CD4-positive, alpha-beta memory T cell (primary cell): ENCODE measurements at places on chromosomes 5 and 9.

- no peak for DNase-seq
Measured at GRCh38 chr5:36389245-36389644, 87.5 kb upstream of the RANBP3L start.

GRCh38 chr9:69865986-69866385, 45.4 kb downstream of the CFAP95 start:
- no peak for DNase-seq

DNA sequence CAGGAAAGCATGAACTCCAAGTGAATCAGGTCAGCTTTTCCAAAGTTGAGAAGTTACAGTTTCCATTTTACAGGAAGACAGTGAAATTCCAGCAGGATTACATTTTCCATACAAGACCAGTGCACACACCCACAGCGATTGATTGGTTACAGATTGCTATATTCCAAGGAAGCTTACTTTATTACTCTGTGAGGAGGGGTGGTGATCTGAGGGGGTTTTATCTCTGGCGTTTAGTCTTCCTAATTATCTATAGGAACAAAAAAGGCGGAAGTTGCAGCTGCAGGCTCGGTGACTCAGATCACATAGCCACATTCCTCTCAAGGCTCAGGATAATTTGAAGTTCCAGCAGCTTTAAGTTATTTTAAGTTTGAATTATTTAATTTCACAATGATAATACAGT, 450.4 kb upstream of the NMUR2 start:
- no peak for DNase-seq

DNA sequence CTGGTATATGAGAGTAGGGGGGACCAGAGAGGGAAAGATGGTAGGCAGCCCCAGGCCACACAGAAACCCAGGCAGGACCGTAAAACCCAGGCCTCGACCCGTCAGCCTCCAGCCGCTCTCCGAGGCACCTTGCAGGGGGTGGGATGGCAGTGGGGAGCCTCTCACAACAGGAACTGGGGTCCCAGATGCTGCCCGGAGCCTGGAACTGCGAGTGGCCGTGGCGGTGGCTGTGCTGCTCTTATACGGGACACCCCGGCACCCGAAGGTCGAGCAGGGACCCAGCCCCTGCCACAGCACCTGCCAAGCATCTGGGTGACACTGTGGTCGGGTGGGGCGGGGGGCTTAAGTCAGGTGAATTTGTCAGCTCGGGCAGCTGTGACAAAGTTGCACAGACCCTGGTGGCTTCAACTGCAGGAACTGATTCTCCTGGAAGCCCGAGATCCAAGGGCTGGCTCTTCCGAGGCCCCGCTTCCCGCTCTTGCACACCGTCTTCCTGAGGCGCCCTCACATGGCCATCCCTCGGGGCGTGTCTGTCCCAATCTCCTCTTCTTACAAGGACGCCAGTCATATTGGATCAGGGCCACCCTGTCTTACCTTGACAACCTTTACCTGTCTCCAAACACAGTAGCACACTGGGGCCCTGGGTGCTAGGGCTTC, 47.6 kb upstream of the EGFL7 start:
- DNase-seq: no peak

DNA sequence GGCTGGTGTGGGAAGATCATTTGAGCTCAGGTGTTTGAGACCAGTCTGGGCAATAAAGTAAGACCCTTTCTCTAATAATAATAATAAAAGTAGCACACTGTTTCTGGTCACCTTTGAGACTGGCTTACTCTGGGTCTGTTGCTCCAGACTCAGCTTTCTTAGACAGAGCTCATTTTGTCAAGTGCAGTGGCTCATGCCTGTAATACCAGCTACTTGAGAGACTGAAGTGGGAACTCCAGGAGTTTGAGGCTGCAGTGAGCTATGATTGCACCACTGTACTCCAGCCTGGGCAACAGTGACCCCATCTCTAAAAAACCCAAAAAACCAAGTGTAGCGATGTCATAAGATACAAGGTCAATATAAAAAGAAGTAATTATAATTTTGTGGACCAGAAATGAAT, 36.4 kb upstream of the RNU6ATAC start:
- no peak for DNase-seq

GRCh38 chr5:119396030-119396664, 40.3 kb downstream of the TNFAIP8 start:
- DNase-seq: no peak

DNA sequence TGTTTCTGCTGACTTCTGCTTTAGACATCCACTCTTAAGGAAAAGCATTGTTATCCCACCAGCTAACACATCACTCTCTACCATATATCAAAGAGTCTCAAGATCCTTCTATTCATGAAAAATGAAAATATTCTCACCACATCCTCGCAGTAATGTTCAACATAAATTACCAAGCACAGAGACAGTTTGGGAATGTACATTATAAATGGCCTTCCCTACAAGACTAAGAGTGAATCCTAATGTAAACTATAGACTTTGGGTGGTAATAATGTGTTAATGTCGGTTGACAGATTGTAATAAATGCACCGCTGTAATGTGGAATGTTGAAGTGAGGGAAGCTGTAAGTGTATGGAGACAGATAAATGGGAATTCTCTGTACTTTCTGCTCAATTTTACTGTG, 27.1 kb upstream of the KCNIP1 start:
- DNase-seq: no peak

DNA sequence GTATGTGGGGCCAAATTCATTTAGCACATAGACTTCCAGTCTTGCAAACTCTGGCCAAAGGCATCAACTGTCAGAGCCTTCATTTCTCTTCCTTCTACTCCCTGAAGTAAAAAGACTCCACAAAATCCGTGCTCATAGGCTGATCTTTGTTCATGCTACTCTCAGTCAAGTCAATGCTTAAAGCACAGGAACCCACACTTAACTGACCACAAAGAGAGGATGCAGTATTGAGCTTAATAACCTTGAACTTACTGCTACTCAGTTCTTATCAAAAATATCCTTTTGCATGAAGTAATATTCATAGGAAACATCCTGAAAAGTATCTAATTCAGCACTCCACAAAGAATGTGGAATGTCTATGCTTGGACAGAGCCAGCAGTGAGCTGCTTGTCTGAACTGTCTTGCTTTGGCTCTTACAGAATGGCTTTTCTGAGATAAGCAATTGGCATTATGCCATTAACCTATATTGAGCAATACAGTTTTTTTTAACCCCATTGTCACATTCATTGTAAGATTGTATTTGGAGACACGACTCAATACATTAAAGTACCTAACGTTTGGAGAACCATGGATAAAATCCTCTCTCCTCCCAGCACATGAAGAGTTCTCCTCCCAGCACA, 21.7 kb downstream of the LPAR1 start:
- no peak for DNase-seq

GRCh38 chr5:154190595-154191304, at the start of gene GALNT10:
GALNT10 (plus strand) TSS chr5:154190733; CDS start chr5:154190867, 134 bp downstream.
- peak; percentile 79 for DNase-seq

GRCh38 chr5:135737701-135738563, 96.5 kb upstream of the SLC25A48 start:
- no peak for DNase-seq

- no peak for DNase-seq
Measured at GRCh38 chr5:40080191-40080590, 599.5 kb upstream of the PTGER4 start.

GRCh38 chr5:172163346-172163745, 24.7 kb downstream of the STK10 start:
- DNase-seq: no peak

- no peak for DNase-seq
Measured at GRCh38 chr5:169426784-169427183, 125.8 kb upstream of the SLIT3 start.

DNA sequence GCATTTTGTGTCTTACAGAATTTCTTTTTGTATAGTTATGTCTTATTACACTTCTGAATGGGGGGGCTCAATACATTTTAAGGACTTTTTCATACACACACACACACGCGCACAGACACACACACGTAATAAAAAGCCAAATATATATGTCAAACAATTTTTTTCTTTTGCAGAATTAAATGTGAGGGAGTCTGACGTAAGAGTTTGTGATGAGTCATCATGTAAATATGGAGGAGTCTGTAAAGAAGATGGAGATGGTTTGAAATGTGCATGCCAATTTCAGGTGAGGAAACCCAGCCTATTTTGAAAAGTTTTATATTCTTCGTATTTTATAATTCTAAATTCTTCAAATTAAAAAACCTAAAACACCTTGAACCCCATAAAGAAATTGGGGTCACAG, 25.6 kb downstream of the TMEFF1 start:
- no peak for DNase-seq

GRCh38 chr5:52789851-52790250, 2.1 kb downstream of the ITGA1 start:
- no peak for DNase-seq

- no peak for DNase-seq
Measured at GRCh38 chr5:157369507-157369906, 90.5 kb upstream of the NIPAL4 start.

DNA sequence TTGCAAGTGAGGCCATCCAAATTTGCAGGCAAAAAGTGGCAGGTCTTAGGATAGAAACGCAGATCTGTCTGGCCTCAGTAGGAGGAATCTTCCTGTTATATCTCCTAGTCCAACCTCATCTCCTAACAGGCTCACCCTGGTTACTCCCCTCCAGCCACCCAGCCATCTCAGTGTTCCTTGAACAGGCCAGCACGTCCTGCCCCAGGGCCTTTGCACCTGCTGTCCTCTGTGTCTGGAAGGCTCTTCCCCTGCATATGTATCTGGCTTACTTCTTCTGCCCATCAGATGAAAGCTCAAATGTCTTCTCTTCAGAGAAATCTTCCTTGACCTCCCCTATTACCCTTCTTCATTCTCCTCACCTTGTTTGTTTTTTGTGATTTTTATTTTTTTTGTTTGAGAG, 107.3 kb upstream of the ALDH1B1 start:
- no peak for DNase-seq

- no peak for DNase-seq
Measured at GRCh38 chr5:65611524-65611923, 12.6 kb downstream of the TRIM23 start.

DNA sequence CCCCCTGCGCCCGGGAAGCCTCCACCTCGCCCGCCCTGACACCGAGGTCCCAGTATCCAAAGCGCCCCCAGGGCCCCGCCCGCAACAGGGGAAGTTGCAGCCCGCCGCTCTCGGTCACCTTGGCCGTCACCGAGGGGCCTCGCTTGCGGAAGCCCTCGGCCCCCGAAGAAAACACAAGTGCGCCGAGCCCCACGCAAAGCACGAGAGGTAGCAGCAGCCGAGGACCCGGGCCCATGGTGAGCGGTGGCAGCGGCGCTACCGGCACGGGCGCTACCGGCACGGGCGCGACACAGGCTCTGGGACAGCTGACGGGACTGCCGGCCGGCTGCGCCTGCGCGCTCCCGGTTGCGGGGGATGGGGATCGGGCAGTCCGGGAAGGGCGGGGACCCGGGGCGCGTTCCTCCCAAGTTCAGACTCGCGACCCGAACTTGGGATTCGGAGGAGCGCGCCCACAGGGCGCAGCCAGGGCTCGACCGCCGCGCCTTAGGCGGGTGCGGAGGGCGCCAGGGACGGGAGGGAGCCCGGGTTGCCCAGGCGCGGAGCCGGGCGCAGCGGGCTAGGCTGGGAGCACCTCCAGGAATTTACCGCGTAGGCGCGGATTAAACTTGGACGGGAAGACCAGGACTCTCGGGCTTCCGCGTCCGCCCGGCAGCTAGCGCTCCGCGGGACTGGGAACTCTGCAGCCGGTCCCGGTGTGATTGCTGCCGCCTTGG, at the start of gene PPIC:
TSS of gene PPIC (minus strand) at position 335 of the 713 bp plus-strand sequence. CDS start at position 235, 100 bp downstream.
- no peak for DNase-seq

DNA sequence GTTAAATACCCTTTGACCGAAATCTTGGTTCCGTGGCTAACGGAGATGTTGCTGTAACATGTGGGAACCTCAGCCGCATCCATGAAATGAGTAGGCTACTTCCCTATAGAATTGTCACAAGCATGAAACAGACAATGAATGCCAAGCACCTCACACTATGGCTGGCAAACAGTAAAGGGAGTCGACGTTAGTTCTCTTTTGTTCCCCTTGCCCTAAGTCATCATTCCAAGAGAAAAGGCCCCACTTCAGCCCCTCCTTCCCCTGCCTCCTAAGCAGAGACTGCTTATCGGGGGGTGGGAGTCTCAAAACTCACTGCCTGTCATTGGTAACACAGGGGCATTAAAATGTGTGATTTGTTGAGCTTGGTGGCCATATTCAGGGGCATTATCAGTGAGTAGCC, 159.6 kb downstream of the MAPKAP1 start:
- DNase-seq: no peak

GRCh38 chr5:54881286-54882005, 103.9 kb downstream of the ESM1 start:
- DNase-seq: peak; percentile 7

DNA sequence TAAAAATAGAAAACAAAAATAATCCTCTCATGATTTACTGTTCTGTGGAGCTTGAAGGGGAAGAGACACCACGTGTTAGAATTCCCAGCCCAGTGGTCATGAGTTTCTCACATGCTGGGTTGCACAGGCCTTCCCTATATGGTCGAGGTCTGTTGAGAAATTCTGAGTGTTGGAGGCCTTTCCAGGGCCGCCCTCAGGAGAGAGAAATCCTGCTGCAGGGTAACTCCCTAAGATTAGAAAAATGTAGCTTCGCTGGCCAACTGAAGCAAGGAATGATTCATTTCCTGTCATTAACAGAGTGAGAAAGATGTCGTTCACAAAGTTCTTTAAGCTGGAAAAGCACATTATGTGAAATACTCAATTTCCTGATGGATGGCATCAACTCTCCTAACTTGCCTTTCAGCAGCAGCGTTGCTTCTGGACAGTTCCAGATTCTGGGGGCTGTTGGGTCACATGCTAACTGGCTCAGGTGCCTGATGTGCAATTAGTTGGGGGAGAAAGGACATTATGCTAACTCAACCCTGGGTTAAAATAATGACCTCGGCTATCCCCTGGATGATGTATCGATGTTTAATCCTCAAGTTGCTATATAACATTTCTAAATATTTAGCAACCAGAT, 104.8 kb upstream of the CD180 start:
- DNase-seq: no peak

- DNase-seq: no peak
Measured at GRCh38 chr9:116572095-116572748, 114.9 kb upstream of the TRIM32 start.

GRCh38 chr9:114652776-114653555, 4.6 kb downstream of the TEX53 start:
- DNase-seq: no peak

DNA sequence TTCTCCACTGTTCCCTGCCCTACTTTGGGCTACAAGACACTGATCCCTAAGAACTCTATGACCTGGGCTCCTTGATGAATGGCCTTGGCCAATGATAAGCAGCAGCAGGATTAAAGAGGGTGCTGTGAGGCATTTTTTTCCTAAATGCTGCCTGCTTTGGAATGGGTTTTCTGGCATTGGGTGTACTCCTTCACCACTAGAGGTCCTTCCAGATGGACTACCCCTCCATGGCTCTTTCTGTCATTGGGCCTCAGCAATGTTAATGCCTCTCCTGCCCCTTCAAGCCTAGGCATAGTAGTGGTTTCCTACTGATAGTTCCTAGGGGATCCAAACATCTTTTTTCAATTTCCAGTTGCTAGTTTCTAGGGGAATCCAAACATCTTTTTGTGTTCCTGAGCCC, 319.3 kb upstream of the RPS23 start:
- no peak for DNase-seq

DNA sequence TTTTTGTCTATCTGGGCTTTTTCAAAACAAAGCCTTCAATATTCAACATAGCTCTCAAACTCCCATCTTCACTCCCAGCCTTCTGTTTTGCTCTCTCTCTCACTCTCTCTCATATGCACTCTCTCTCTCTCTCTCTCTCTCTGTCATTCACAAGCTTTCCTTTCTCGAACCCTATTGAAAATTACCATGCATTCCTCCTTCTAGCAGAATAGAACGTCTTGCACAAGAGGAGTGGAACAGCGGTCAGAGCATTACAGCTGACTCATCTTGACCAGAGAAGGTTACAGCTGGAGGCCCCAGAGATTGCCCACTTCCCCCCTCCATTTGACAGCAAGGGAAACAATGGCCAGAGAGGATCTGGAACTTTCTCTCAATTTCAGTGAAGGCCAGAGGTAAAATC, 51.0 kb upstream of the LIFR start:
- DNase-seq: no peak
